Peyer's patch (tissue), 4 donors: ENCODE measurements at places on chromosomes 4 and X. TPM values are rescaled to one million over a fixed set of nuclear protein-coding genes. Genes with fewer than 3 reads are reported as not detected.
A peak's percentile ranks its signal among the peaks of the same experiment; 100 is the strongest.

Gene ATP1B4
- total RNA-seq: not detected

- H3K4me1 ChIP-seq: no peaks in the 10 kb centered on the region
- H3K27me3 ChIP-seq: no peaks in the 10 kb centered on the region
- DNase-seq: no peak
- H3K27ac ChIP-seq: no peak overlapping the region
Measured at GRCh38 chrX:44889824-44890223, 16.8 kb downstream of the KDM6A start.

DNA sequence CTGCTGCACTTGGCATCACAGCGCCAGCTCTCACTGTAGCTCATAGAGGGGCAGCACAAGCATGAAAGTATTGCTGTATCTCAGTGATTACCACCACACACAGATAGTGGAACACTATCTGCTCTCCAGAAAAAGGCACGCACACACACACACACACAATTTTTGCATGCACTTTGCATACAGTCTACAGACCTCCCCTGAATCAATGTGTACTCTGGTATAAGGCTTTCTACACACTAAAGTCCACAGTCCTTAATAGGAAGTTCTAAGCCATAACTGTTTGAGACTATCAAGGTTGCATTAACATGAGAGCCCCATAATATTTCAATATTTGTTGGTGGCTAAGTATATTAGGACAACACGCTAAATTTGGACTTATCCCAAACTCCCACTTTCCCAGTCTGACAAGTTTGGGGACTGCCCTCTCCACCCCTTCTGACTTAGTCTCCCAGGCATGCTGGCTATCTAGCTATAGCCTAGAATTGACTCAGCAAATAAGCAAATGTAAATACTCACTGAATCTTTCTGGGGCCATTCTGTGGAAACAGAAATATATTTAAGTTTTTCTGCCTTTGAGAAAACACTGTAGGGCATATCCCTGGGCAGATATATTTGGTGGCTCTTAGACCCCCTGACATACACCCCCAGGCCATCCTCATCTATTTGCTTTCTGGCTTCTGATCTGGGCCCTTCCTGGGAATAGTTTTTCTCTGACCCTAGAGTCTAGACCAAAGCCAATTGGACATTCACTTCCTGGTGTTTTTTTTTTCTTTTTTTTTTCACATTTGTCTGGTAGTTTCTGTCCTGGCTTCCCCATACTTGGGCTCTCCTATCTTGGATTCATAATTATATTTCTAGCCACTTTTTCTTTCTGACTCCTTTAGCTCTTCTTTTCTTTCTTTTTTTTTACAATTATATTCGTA is 36.4 kb upstream of the CT47C1 start:
- H3K4me3 ChIP-seq: no peak overlapping the region
- no peaks in the 10 kb centered on the region for H3K4me1 ChIP-seq
- H3K27ac ChIP-seq: no peak overlapping the region
- DNase-seq: no peak

GRCh38 chr4:141658309-141658708 is 21.9 kb downstream of the IL15 start:
- DNase-seq: no peak
- H3K36me3 ChIP-seq: no peaks in the 10 kb centered on the region
- no peaks in the 10 kb centered on the region for H3K4me1 ChIP-seq
- H3K27me3 ChIP-seq: no peaks in the 10 kb centered on the region
- no peak overlapping the region for H3K4me3 ChIP-seq

GRCh38 chr4:36133086-36133485 is 111.2 kb downstream of the ARAP2 start:
- H3K4me1 ChIP-seq: no peaks in the 10 kb centered on the region
- no peak for DNase-seq
- no peak overlapping the region for H3K27ac ChIP-seq
- no peak overlapping the region for H3K4me3 ChIP-seq
- H3K27me3 ChIP-seq: no peaks in the 10 kb centered on the region

- peak overlapping the region; percentile 99 for H3K27ac ChIP-seq
- no peaks in the 10 kb centered on the region for H3K27me3 ChIP-seq
- no peaks in the 10 kb centered on the region for H3K36me3 ChIP-seq
- no peaks in the 10 kb centered on the region for H3K4me1 ChIP-seq
- no peak for DNase-seq
Measured at GRCh38 chrX:153970357-153971123, 1.1 kb downstream of the HCFC1 start.

- H3K4me1 ChIP-seq: no peaks in the 10 kb centered on the region
- no peak for DNase-seq
- no peak overlapping the region for H3K27ac ChIP-seq
- H3K4me3 ChIP-seq: no peak overlapping the region
- no peaks in the 10 kb centered on the region for H3K27me3 ChIP-seq
Measured at GRCh38 chrX:135416546-135416945, 5.2 kb upstream of the SMIM10L2A start.

DNA sequence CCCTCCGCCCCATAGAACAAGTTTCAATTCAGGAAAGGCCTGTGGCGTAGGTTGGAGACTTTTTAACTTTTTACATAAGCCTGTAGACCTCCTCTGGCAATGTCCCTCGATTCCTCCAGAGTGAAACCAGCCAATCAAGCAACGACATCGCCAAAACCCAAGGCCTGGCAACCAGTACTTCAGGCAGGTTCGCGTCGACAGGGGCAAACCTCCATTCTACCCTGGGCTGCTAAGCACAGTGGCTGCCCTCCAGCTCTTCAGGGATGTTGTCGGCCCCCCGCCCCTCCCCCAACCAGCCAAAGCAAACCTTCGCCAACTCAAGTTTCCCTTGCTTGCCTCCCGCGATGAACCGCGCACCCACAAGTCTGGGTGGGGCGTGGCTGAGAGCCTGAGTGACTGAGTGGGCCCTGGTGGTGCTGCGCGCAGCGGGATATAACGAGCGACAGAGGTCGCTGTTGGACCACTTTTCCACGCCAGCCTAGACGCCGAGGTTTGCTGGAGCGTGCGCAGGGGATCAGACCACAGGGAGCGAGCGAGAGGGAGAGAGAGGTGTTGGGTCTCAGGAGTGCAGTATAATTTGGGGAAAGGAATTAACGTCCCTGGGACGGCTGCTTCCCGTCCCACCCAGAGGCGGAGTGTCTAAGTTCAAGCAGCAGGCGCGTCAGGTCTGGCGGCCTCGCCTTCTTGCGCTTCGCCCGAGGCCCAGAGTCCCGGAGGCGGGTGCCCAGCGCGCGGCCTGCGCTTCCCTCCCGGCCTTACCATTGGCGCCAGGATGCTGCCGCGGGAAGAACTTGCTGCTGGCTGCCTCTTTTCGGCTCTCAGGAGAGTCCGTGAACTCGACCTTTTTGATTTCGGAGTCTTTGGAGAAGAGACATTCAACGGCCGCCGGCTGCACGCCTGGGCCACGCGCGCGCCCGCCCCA is 9.0 kb upstream of the PITX2 start:
- H3K36me3 ChIP-seq: no peaks in the 10 kb centered on the region
- peak overlapping the region; percentile 40 for H3K4me3 ChIP-seq
- H3K4me1 ChIP-seq: peaks cover 26% of the 10 kb centered on the region

- no peak overlapping the region for H3K4me3 ChIP-seq
- DNase-seq: no peak
- H3K27me3 ChIP-seq: no peaks in the 10 kb centered on the region
- no peaks in the 10 kb centered on the region for H3K4me1 ChIP-seq
Measured at GRCh38 chr4:189304167-189304566, 636.5 kb upstream of the FRG1 start.
